ENCODE measurements at places on chromosomes 2 and 18.

GRCh38 chr2:161208527-161209139 is 48.4 kb downstream of the TANK start:
- no peak for DNase-seq

- no peak for DNase-seq
Observed at GRCh38 chr2:53584986-53585385, 182.6 kb upstream of the CHAC2 start.

- DNase-seq: no peak
Observed at GRCh38 chr18:23995180-23995579, 19.4 kb upstream of the TTC39C start.

DNA sequence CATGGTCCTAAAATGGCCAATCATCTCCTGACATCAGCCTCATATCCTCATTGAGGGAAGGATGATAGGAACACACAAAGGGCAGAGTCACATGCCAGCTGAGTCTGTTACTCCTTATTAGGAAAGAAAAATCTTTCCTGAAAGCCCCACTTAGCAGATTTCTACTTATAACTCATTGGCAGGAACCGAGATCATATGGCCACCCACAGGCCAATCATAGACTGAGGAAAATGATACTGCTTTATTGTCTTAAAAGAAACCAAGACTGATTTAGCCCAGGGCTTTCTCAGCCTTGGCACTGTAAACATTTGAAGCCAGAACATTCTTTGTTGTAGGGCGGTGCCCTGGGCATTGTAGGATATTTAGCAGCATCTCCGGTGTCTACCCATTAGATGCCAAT is 18.7 kb downstream of the GKN2 start:
- DNase-seq: no peak

DNA sequence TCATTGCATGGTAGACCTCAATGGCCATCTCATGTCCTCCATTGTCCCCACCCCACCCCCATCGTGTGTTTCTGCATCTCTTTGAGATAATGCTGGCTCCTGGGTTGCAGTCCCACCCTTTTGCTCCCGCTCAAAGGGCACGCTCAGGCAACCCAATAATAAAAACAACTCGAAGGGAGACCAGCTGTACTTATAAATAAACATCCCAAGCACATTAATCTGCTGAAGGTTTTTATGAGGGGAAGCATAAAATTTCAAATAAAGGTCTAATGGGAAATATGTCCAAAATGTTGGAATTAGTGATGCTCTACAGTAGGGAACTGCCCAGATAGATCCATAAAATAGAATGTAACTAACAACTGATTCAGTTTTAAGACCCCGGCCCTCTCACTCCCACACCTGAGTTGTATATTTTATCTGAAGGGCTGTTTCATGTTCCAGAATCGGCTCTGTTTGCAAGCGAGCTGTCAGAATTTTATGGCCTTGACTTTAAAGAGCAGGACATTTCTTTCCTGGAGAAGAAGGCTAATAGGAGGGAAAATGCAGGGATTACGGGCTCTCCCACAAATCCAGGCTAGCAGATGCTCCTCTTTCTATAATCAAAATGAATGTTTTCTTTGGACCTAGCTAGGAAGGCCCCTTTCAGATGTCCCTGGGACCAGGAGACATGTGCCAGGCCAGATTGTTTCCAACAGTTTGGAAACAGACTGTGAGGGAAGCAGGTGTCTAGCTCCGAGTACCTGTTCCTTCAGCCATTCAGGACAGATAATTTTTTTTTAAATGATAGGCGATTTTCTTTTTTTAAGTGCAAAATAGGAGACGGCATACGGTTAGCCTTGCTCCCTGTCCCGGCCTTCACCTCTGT is 103.7 kb downstream of the APOB start:
- DNase-seq: no peak

DNA sequence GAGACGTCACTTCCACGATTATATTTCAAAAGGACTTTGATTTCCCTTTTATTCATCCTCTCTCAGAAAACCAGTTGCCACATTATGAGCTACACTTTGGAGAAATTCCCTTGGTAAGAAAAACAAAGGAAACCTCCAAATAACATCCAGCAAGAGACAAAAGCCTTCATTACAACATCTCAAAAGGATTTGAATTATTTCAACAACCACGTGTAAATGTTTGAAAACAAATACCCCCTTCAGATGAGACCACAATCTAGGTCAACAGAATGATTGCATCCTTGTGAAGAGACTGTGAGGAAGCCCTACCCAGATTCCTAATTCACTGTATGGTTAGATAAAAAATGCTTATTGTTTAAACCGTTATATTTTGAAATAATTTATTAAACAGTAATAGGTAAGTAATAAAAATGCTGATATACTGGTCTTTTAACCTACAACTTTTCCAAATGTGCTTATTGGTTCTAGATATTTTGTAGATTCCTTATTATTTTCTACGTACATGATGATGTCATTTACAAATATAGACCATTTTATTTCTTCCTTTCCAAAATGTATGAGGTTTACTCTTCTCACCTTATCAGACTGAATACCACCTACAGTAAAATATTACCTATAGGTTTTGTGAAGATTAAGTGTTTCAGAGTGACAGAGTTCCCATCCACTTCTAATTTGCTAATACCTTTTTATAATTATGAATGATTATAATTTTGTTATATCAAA is 922.7 kb upstream of the CHAC2 start:
- no peak for DNase-seq

DNA sequence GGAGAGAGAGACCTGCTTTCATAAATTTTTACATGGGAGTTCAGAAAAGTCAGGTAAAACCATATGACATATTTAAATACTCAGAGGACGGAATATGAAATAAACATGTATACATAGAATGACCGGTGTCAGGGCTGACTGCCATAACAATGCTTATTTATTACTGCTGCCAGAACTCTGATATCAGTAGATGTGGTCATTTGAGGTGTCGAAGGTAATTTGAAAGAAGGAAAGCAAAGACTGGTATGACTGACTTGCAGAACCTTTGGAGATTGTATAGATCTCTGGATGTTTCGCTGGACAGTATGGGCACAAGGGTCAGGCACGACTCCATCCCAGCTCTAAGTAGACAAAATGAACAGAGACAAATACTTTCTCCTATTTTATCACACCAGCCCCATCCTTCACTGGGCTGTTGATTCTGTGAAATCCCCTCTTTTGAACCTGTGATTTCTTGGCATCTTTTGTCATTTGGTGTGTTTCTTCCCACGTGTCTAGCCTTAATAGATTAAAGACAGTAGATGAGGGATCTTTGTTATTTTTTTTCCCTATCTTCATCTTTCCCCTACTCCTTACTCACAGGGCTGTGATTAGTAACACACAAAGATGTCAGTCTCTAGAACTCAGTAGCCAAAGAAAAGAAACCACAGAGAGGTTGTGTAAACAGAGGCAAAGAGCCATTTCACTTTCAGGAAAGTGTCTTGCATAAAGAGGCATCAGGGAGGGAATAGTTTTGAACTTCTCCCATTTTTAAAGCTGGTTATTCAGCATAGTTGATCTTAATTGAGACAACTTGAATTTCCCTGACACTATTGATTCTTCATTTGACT is 61.6 kb downstream of the ICOS start:
- DNase-seq: no peak

GRCh38 chr2:28544405-28544921 is 48.6 kb downstream of the PLB1 start:
- no peak for DNase-seq

GRCh38 chr2:5846881-5847280 is 154.7 kb downstream of the SOX11 start:
- no peak for DNase-seq

DNA sequence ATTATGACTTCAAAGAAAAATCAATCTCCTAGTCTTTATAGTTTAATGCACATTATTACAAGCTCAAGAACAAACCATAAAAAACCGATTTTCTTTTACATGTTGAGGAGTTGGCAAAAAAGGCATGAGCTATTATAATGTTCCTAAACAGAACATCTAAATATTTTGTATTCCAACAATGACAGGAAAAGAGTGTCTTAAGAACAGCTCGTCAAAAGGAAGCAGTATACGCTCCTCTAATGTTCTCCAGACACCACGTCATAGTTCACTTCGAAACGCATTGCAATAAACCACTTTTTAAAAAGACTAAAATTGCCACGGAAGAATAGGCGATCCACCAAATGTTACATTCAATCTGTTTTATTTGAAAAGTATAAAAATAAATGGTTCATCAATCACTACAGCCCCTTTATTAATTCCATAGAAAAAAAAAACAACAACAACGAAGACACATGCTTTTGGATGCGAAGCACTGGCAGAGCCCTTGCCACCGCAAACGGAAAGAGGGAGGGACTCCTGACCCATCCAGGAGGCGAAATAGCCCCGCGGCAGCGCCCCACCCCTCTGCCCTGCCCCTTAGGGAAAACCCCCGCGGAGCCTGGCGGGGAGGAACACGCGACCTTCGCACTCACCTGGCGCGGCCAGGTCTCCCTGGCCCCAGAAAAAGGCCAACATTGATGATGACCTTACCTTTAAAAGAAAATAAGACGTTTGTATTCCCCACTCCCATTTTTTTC is 45.8 kb downstream of the MBP start:
- DNase-seq: no peak

DNA sequence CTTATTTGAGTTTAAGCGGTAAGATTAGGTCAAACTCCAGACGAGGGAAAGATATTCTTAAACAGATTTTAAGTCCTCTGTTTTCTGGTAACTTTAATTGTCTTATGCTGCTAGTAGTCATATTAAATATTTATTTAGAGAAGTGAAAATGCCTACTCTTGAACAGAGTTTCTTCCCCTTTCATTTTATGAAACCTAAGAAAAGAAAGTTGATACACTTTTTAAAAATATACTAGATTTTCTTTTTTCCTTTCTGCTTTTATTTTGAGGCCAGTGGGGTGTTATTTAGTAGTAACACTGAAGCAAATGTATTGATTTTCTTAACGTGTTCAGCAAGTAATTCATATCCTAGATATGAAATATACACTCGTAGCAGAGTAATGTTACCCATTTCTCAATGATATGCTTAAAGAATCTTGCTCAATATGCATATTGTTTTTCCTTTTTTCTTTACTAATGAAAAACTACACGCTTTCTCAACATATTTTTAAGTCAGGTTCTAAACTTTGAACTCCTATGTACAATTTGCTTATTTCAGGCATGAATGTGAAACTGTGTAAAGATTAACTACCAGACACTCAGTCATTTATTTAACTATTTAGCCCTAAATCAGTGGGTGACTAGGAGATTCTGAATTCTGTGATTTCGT is 691 bp downstream of the KYNU start:
- no peak for DNase-seq

- no peak for DNase-seq
Observed at GRCh38 chr2:240928476-240929363, 22.6 kb downstream of the CROCC2 start.

DNA sequence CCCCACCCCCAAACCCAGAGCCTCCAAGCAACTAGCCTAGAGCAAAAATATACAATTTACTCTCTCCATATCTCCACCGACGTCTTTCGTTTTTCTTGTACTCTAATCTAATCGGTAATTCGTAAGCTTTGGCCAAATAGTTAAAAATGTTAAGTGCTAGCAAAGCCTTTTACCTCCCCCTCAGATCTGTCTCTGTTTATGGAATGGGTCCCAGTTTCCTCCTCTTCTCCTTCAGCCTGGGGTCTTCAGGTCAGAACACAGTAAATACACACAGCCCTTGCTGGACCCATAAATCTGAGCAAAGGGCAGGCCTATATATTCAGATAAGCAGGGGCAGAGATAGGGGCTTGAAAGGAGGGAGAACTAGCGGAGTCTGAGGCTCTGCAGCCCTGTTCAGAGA is 267.4 kb downstream of the MEIS1 start:
- no peak for DNase-seq

- no peak for DNase-seq
Observed at GRCh38 chr2:114864901-114865300, 422.5 kb downstream of the DPP10 start.

- no peak for DNase-seq
Observed at GRCh38 chr18:67410075-67411070, 106.1 kb downstream of the DSEL start.

DNA sequence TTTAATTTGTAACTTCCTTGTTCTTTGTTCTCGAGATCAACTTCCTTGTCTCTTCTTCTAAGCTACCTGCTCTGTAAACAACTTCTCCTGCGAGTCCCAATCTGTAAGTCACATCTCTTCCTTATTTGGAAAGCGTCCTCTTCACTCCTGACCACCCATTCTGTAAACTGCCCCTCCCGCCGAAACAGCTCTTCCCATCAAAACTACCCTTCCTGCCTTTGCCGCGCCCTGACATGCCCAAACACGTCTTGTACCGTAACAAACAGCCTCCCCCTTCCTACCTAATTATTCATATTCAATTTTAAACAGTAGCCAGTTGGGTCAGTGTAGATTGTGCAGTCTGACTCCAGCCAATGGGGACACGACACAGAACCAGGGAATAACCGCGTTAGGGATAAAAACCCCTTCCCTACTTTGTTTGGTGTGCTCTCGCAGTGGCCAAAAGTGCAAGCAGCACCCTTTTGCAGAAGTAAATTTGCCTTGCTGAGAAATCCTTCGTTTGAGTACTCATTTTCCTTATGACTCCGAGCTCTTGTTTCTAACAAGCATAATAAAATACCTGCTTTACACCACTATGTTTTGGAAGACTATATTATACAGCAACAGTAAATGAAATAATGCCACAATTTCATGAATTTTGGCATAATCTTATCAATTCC is 39.8 kb downstream of the PIAS2 start:
- DNase-seq: no peak

DNA sequence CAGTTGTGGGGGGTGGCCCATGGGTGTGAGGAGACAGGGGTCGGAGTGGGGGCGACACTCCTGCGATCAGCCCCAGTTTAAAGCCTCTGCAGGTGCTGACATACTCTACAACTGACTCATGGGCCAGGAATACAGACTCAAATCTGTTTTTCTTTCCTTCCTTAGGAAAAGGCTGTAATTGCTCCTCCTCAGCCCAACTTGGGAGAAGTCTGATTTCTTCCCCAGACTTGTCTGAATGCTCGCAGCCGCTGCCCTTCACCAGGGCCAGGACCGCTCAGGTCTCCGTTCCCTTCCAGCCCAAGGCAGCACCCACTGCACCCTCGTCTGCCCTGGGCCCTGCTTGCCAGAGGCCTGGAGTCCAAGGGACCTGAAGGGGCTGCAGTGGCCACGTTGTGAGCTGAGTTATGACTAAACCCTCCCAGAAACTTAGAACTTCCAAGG is 41.3 kb downstream of the RHOB start:
- no peak for DNase-seq

GRCh38 chr2:74109551-74109950 is 38.2 kb downstream of the BOLA3 start:
- DNase-seq: no peak

GRCh38 chr18:68588169-68588568 is 126.7 kb downstream of the TMX3 start:
- no peak for DNase-seq

DNA sequence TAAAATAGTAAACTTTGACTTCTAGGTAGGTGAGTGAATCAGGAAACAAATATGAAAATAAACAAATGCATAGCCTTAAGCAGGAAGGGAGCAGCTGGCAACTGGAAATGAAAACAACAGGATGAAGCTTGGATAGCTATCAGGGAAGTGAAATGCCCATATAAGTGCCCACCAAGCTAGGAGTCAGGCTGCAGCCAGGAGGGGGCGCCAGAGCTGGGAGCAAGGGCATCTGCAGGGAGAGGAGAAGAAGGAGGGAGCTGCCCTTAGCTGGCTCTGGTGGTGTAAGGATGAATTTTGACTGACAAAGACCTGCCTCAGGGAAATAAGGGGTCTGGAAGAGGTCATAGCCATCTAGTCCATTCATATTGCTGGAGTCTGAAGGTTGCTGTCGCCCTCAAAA is 298.3 kb downstream of the TDRD15 start:
- no peak for DNase-seq
